Germinal center (tissue), 1 donor: ENCODE measurements at places on chromosomes 11 and 22.

- DNase-seq, result no peak
Observed at GRCh38 chr11:122267602-122268001, 151.6 kb upstream of the BLID start.

- no peak for DNase-seq
Observed at GRCh38 chr22:21702094-21702493, 33.5 kb downstream of the YPEL1 start.

DNA sequence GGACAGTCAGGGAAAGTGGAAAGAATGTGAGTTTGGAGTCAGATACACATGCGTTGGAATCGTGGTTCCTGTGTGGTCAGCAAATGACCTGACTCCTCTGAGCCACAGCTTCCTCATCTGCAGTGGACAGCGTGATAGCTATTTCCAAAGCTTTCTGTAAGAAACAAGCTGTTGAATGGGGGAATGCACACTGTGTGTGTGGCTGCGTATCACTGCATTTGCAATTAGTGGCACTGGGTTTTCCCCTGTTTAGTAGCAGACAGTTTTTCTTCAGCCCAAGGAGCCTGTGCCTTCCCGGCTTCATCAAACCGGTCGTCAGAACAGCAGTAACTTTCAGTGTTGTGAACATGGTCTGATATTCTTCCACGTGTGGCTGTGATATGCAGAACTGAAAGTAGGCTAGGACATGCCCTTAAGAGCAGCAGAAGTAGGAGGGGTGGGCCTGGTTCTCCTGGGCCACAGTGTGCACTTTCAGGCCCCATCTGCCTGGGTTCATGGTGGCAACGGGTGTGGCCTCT, 121.5 kb downstream of the RRAS2 start:
- peak; percentile 73 for DNase-seq

- no peak for DNase-seq
Observed at GRCh38 chr22:17973217-17973616, 51.1 kb downstream of the MICAL3 start.

DNA sequence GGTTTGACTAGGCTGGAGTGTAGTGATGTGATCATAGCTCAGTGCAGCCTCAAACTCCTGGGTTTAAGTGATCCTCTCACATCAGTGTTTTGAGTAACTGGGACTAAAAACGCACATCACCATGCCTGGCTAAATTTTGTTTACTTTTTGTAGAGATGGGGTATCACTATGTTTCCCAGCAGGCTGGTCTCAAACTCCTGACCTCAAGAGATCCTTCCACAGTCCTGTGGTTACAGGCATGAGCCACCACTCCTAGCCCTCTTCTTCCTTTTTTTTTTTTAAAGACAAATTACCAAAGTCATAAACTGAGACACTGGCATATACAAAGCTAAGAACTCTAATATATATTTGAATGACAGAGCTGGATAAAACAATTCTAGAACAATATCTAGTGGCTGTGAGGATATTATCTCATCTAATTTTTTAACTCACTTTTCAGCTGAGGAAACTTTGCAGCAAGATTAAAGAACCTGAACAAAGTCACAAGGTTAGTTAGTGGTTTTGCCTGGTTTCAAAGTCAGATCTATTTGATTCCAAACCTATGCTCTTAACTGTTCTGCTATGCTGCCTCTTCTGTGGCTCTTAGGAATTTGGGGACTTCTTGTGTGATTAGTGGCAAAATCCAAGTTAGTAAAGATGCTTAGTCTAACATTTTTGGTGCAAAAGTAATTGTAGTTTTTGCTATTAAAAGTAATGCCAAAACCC, 95.3 kb upstream of the RAG2 start:
- DNase-seq, result no peak

DNA sequence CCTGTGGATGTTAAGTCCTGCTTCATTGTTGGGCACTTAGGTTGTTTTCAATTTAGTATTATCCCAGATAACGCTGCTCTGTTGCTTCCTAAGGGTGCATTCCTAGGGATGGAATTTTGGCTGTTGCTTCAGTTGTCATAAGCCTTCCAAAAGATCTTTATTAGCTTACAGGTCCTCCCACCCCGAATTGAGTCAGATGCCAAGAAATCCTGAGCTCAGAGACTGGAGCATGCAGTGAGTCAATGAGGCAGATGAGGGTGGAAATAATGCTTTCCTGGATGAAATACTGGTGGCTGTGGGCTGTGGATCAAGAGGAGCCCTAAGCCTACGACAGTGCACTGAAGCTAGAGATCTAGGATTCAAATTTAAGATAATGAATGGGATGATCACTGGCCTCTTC, 10.7 kb upstream of the IL18BP start:
- DNase-seq, result no peak

- DNase-seq, result no peak
Observed at GRCh38 chr11:2534134-2534956, 89.5 kb downstream of the KCNQ1 start.

DNA sequence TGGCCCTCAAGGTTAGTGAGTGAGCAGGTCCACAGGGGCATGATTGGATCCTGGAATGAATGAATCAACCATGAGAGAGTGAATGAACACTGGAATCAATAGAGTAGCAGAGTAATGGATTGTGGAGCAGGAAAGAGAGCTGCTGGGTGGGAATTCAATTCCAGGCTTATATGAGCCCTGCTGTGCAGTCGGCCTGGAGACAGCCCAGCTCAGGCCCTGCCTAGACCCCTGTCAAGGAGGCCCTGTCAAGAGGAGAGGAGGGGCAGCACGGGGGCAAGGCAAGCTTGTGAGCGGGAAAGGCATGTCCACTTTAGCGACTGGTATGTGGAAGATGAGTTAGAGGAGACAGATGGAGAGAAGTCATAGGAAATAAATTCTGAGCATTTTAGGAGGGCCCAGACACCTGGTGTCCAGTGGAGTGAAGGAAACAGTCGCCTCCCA, 1.3 kb upstream of the FOLR1 start:
- DNase-seq, result no peak

DNA sequence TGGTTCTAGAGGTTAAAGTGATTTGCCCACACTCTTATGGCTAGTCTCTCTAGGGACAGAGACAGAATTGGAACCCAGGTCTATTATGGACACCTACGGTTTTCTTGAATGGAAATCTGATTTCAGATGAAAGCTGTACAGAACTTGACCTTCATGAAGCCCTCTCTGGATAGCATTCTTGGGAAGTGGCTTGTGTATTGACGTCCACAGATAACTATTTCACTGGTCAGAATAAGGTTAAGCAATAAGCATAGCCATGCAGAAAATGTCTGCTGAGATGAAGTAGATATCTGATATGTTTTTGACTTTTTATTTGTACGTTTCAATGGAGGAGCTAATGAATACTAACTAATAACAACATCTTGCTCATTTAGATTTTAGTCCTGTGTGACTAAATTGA, 1.1 kb downstream of the TLCD5 start:
- no peak for DNase-seq

DNA sequence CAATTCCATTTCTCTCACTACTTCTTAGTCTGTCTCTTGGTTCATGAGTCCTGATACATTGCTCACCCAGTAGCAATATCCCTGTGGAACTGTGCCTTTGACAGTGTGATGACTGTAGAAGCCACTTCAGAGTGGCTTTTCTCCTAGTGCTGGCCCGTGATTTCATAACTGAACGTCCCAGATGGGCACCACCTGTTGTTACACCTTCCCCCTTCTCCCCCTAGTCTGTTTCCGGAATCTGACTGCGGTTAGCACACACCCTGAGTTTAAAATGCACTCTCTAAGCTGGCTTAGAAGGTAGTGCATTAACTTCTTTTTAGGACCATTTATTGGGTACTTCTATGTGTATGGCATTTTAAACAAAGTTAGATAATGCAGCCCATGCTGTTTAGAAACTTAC, 83.0 kb downstream of the ALX4 start:
- DNase-seq, result no peak

DNA sequence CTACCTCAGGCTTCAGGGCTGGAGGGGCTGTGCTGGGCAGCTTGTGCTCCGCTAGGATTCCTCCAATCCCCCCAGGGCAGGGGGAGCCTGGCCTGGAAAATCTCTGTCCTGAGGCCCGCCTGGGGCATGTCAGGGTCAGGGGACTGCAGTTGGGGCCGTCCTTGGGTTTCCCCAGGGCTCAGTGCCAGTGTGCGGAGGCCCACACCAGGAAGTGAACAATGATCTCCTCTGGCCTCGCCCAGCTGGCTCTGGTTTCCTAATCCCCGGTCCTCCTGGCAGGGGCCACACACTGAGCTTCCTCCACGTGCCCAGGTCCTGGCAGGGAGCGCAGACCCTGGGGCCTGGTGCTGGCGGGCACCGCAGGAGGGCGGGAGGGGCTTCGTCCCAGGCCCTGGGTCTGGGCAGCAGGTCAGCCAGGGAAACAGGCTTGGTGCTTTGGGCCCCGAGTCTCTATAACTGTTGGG, 1.4 kb upstream of the MUC2 start:
- DNase-seq, result no peak

GRCh38 chr22:46815896-46816731, 53.7 kb downstream of the TBC1D22A start:
- no peak for DNase-seq

GRCh38 chr11:65297026-65297672, 17.5 kb upstream of the CDC42EP2 start:
- DNase-seq, result no peak

DNA sequence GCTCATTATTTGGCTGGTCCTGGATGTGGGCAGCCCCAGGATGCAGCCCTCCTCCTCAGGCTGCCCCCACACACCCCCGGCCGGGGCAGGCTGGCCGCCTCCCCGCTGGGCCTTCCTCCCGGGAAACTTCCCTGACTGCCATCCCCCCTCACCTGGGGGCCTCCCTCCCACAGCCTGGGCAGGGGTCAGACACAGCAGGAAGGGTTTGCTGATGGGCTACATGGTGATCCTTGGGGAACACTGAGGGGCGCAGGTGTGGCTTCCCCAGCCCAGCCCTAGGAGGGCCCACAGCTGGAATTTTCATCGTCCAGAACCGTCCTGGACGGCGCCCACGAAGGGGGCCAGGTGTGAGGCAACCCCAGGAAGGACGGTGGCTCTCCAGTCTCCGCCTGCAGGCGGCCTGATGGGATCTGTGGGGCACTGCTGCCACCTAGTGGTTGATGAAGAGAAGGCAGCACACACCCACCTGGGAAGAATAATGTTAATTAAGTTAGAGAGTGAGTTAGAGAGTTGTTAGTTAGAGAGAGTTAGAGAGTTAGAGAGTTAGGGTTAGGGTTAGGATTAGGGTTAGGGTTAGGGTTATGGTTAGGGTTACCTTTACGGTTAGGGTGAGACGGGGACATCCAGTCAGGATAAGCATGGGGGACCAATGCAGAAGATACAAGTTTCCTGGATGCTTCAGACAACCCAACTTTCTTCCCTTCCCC, 75.9 kb upstream of the PRR5 start:
- peak; percentile 69 for DNase-seq

DNA sequence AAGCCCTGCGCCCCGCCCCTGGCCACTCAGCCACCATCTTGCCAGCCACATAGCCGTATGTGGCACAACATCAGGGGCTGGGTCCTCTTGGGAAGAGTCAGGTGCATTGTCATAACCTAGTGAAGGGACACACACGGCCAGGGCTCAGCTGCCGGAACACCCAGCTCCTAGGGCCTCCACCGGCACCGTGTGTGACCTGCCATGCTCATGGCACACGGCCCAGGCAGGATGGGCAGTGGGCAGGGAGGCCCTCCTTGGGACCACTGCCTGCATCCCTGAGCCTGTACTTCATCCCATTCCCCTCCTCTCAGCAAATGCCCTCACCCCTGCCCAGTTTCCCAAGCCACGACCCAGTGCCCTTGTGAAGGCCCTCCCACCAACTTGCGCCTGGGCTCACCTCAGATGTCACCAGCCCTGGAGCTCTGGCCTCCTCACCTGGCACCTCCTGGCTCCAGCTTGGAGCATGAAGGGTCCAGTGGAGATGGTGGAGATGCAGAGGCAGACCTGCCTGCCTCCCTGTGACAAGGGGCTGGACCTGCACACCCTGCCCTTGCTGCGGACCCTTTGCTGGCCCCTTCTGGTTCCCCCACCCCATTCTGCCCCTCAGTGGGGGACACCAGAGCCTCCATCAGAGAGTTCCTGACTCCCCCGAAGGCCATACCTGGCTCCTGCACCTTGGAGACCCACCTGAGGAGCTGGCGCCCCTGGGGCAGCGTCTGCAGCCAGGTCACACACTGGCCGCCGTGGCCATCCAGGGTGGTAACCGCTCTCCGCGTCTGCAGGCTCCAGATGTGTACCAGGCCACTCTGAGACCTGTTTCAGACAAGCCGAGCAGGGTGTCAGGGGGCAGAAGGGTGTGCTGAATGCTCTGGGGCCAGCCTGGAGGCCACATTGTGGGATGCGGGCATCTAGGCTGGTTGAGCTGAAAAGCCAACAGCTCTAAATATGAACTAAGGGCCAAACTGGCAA, 34.5 kb downstream of the GNB1L start:
- no peak for DNase-seq

- DNase-seq, result no peak
Observed at GRCh38 chr11:101692980-101693379, 109.2 kb upstream of the TRPC6 start.

DNA sequence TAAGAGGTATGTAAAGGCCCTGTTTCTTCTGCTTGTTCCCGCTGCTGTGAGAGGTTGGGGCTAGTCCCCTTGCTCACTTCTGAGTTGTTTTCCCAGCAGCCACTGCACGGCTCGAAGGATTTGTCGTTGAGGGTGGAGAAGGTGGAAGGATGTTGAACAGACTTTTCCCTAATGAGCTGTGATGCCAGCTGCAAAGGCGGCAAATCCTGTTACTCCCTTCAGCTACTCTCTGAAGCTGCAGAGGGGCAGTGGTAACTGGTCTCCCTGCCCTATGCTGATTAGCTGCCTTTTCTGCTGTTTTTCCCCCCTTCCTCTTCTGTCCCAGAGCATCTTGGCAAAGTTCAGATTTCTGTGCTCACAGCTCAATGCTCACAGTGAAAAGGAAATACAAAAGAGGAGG, 90.4 kb upstream of the SLC25A18 start:
- DNase-seq, result no peak

- DNase-seq, result no peak
Observed at GRCh38 chr11:41392596-41392995, 66.9 kb downstream of the LRRC4C start.

- no peak for DNase-seq
Observed at GRCh38 chr22:31953261-31953660, 8.9 kb downstream of the YWHAH start.

DNA sequence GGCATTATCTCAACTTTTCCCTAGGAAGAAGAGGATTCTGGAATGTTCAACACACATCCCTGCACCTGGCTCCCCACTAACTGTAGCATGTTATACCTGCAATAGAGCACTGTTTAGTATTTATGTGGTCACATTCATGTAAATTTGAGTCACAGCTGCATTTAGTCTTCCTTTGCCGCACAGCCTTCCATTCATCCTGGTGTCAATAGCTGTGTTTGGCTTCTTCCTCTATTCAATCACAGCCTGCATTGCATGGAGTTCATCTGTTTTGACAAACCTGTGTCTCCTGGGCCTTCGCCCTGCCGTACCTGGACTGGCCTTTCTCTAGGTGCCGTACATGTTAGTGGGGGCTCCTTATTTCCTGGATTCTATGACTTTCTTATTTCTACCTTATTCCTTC, 4.1 kb upstream of the C22orf39 start:
- no peak for DNase-seq
